ENCODE measurements at places on chromosomes 13 and 19.

GRCh38 chr19:55536951-55537740 lies at the start of gene SBK2:
SBK2 (minus strand) TSS chr19:55537133; CDS start chr19:55536294, 839 bp downstream.
- no peak for DNase-seq

GRCh38 chr19:755063-755462 lies 4.2 kb downstream of the MISP start:
- no peak for DNase-seq

DNA sequence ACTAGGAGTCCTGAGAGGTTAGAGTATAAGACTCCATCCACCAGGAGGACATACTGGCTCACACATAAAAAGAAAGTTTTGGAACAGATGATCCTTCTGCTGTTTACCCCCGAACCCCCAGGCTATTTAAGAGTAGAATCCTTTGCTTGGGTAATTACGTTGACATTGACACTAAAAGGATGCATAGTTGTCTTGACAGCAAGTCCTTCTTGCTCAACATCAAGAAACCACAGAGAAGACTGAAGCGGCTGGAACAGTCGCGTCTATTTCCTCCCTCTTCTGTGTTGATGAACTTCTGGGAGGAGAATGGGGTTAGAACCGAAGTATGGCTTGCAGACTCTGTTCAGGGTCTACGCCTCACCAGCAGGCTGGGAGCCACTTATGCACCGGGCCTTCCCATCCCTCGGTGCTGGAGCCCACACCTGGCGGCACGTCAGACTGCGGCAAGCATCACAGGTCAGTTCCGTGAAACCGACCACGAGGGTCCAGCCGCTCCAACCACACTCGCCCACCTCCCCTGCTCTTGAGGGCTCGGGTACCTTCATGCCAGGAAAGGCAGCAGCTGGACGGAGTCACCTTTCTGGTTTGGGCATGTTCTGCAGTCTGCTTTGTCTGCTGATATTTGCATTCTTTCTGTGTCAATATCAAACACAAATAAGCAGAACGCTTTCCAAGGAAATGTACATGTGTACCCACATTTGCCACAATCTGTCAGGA lies 42.4 kb upstream of the RANBP3 start:
- peak; percentile 27 for DNase-seq

GRCh38 chr13:20831254-20831653 lies 57.5 kb upstream of the EEF1AKMT1 start:
- DNase-seq, result no peak

- no peak for DNase-seq
Measured at GRCh38 chr19:57231686-57232085, 863 bp downstream of the AURKC start.

DNA sequence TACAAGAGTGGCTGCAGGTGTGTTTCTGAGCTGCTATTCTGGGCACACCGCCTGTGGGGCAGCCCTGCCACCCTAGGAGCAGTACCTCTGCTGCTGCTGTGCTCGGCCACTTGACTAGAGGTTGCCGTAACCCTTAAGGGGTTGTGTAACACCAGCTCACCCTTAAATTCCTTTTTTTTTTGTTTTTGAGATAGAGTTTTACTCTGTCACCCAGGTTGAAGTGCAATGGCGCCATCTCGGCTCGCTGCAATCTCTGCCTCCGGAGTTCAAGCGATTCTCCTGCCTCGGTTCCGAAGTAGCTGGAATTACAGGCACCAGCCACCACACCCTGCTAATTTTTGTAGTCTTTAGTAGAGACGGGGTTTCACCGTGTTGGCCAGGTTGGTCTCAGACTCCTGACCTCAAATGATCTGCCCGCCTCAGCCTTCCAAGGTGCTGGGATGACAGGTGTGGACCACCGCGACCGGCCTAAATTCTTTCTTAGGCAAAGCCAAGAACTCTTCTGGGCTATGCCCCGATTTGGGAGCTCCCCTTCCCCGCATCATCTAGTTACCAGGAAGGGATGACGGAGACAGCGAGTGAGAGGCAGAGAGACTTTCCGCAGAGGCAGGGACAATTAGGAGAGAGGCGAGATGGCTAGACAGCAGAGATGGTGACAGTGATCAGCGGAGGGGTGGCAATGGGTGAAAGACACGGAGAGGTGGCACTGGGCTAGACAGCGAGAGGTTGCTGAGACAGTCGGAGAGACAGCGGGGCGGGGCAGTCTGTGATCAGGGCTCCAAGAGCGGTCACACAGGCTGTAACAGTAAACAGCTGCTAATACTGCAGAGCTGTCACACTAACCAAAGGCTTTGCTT lies 4.4 kb upstream of the LILRA5 start:
- DNase-seq, result no peak

DNA sequence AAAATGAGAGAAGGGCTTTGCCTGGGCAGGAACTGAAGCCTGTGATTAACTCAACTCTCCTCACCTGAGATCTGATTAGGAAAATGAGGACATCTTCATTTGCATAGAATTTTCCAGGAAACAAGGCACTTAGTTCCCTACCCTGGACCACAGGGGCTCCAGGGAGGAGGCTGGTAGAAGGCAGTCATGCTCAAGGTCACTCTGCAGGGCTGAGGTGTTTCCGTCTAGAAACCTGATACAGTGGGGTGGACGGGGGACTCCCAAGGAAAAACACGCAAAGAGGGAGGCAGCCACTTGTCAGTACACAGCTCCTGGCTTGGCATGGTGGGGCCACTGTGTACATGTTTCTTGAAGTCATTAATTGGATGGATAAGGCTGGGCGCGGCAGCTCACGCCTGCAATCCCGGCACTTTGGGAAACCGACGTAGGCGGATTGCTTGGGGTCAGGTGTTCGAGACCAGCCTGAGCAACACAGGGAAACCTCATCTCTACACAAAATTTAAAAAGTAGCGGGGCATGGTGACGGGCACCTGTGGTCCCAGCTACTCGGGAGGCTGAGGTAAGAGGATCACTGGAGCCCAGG lies 6.0 kb downstream of the KLK14 start:
- no peak for DNase-seq

DNA sequence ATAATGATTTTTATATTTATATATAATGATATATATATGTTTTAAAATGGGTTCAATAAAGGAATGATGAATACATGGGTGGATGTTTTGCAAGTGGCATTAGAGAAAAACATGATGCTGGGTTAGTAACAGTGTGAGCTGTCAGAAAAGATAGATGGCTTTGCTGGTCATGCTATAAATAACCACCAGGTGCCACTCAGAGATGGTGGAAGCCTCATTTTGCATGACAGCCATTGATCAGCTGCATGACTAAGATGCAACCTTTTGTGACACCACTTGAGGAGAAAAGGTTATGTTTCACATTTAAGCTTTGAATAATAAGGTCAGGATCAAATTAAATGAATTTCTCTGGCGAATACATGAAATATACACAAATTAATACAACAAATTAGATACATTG lies 737.7 kb downstream of the PCDH9 start:
- no peak for DNase-seq

DNA sequence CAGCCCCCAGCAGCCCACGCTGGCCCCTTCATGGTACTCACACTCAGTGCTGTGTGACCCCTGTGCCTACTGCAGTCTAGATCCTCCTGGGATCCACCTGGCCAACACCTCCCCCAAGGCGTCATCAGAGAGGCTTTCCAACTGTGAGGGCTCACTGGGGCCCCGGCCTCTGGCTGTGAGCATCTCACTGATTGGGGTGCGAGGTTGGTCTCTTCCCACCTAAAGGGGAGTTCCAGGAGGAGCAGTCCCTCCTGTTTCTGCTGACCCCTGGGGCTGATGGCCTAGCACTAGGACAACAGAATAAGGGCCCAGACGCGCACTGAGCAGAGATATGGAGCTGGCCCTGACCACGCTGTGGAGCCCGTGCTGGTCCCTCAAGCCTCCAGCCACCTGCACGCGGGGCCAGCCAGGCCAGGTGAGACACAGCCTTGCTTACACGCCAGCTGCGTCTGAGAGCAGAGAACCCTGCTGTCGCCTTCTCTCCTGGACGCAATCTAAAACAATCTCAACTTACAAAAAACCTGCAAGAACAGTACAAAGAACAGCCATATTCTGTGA lies 32.2 kb downstream of the ELL start:
- DNase-seq, result no peak

DNA sequence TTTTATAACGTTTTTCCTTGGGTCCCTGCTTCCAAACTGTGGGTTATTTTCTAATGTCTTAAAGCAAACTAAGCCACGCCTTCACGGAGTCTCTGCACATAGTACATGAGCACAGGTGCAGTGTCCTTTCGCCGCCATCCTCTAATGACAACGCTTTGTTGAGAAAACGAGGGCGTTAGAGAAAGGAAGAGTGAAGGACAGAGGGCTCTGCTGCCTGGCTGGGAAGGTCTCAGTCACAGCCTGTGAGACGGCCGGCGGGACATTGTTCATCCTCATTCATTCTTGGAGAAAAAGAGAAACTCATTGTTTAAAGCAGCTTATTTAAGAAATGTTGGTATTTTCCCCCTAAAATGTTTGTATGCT lies 9.5 kb downstream of the IL17D start:
- DNase-seq, result no peak

DNA sequence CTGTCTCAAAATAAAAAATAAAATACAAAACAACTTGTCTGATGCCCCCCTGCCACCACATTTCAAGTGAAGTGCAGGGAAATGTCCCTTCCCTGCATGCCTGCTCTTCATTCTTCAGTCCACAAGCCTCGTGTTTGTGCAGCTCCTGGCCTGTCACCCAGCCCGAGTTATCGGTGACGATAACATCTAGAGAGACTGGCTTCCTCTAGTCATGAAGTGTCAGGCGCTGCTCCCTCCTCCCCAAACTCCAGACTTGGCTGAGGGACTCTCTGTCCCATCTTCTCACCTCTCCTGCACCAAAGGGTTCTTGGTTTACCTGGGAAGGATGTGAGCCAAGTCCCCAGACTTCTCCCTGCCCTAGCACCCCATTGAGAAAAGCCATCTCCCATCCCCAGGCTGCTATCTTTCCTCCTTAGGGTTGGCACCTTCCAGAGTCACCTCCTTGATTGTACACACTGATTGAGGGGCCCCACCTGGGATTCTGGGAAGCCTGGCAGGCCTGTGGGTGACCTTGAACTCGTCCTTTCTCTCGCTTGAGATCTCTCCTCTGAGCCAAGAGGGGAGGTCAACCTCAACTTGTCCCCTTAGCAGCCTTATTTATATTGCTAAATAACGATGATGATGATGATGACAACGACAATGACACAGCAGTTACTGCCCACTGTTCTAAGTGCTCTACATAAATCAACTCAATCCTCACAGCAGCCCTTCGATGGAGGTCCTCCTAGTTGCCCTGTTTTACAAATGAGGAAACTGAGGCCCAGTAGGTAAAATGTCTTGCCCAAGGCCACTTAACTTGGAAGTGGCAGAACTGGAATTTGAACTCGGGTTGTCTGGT lies 13.1 kb upstream of the PLAUR start:
- DNase-seq, result no peak

- peak; percentile 80 for DNase-seq
Measured at GRCh38 chr13:29922896-29923295, 72.5 kb upstream of the UBL3 start.

DNA sequence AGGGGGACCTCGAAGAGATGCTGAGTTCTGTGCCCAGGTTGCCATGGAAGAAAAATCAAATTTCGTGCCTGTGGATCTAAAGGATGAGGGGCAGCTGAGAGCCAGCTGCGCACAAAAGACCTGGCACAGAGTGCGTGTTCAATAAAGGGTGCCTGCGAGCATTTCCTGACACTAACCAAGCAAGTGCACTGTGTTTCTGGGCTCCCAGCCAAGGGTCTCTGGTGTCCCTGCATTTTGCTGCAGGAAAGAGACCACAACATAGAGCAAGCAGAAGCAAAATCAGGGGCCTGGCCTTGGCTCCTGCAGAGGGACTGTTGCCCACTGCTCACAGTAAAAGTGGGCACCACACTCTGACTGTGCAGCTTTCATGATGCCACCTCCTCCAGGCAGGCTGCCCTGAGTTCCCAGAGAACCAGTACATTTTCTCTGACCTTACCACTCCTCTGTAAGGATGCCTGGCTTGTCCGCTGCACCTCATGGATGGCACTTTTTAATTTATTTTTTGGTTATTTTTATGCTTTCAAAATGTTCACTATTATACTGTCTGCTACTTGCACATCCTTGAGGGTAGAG lies 70.8 kb upstream of the GPR12 start:
- no peak for DNase-seq

GRCh38 chr19:47754206-47755064 lies 9.1 kb downstream of the NOP53 start:
- DNase-seq, result no peak

- DNase-seq, result no peak
Measured at GRCh38 chr19:38561658-38562057, 56.1 kb downstream of the MAP4K1 start.

- peak; percentile 64 for DNase-seq
Measured at GRCh38 chr19:48506138-48506733, 5.4 kb downstream of the LMTK3 start.

DNA sequence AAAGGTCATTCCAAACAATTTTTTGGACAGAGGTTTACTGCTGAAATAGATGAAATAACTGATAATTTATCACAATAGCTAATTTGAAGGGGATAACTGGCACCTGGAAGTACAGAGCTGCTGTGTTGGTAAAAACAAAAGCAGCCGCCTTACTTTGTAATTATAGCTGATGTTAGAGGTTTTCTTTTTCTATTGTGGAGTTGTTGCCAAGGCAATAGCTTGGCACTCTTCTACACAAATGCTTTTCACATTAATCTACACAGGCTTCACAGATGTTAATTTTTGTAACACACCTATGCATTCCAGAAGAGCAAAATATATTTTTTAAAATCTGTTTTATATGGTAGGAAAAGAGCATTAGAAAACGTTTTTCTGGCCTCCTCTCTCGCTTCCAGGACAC lies 56.9 kb downstream of the LACC1 start:
- DNase-seq, result no peak

DNA sequence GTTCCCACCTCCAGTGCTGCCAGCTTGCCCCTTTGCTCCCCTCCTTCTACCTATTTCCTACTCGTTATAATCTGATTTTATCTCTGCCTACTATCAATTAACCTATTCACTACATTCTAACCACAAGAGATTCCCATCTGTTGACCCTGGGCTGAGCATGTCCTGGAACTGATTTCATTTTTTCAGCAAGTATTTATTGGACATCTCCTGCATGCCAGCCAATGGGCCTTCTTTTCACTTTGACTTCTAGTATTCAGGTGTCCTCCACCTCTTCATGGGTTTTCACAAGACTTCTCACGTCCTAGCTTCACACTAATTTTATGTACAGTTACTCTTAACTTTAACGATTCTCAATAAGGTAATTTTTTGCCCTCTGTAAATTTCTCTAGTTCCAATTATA lies 282.7 kb upstream of the KLHL1 start:
- no peak for DNase-seq

DNA sequence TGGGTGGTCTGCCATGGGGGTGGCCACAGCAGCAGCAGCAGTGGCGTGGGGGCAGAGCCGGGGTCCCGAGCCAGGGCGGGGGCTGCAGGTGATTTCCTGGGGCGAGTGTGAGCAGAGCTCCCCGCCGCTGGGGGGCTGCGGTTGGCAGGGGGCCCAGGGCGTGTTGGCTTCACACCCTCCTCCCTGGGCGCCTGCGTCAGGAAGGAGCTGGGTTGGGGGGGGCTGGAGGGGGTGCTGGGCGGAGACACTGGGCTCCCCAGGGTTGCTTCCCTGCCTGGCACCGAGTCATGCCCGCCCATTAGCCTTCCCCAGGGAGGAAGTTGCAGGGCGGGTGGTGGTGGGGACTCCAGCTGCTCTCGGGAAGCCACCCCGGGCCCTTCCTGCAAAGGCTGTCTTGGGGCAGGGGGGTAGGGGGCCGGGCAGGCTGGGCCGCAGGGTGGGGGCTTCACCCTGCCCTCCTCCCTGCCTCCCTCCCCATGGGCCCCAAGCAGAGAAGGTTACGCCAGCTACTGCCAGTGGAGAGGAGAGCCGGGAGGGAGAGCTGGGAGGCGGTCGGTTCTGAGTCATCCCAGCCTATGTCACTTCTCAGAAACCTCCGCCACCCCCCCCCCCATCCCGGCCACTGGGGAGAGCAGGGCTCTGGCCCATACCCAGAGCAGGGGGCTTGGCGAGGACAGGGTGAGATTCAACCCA lies 4.6 kb downstream of the MIDN start:
- peak; percentile 97 for DNase-seq

GRCh38 chr13:112835344-112835743 lies 133.7 kb upstream of the MCF2L start:
- no peak for DNase-seq
